ENCODE measurements at places on chromosomes 13 and 19.
A peak's percentile ranks its signal among the peaks of the same experiment; 100 is the strongest.

GRCh38 chr19:33273881-33274662, 28.3 kb downstream of the CEBPA start:
- DNase-seq, result peak; percentile 51

DNA sequence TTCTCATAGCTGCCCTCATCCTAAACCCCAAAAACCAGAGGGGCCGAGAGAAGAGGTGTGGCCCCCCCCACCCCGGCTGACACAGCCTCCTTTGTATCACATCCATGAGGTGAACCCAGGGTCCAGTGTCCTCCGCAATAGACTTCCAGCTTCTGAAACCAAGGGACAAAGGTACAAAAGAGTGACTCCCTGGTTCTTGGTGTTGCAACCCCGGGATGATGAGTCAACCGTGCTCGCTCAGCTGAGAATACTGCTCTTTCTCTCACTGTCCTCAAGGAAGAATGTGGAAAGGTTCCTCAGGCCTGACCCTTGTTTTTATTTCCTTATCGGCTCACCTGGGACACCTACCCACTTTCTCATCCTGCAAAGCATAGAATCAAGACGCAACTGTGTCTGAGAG, 5.5 kb downstream of the SLC15A1 start:
- DNase-seq, result peak; percentile 85

DNA sequence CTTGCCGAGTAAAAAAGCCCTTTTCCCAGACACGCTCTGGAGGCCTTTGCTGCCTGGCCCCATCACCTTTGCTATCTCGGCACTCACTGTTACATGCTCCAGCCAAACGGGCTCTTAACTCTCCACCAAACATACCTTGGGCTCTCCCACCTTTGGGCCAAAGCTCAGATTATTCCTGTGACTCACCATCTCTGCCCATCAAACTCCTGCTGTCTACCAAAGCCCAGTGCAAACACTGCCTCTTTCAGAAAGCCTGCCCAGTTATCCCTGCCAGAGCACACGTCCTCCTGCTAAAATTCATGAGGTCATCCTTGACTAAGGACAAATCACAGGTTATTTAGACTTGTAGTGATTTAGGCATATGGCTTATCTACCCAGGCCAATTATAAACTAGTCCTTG, 48.1 kb upstream of the SERPINE3 start:
- DNase-seq, result no peak

DNA sequence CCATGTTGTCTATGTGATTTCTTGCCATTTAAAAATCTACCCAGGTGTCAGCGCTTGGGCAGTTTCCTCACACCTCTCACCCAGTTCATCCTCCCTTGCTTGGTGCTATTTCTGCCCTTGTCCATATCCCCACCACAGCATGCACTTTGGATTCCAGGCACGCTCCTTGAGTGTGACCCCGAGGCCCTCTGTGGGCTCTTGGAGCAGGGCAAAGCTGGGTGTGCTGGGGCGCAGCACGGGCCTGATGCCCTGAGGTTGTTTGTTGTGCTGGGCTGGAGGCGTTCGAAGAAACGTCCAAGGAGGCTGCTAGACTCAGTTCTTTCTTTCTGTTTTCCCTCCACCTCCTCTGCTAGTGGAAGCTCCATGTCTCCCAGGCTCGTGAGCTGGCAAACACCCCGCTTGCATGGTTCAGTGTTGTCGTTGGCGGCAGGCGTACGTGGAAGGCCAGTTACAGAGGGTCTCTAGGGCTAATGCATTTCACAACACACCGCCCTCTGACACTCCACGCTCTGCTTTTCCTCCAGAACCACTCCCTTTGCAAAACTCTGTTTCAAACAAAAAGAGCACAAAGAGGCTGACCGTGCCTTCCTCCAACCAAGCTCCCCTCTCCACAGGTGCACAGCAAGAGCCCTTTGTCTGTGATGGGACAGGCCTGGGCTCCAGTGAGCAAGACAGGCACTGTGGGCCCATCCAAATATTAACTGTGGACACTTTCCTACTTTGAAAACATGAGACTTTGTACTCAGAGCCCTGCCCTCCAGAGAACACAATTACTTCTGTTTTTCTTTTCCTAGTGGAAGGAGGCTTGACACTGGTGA, 117.7 kb upstream of the GJB6 start:
- DNase-seq, result no peak

GRCh38 chr19:2191456-2192310, 27.9 kb downstream of the DOT1L start:
- DNase-seq, result no peak

DNA sequence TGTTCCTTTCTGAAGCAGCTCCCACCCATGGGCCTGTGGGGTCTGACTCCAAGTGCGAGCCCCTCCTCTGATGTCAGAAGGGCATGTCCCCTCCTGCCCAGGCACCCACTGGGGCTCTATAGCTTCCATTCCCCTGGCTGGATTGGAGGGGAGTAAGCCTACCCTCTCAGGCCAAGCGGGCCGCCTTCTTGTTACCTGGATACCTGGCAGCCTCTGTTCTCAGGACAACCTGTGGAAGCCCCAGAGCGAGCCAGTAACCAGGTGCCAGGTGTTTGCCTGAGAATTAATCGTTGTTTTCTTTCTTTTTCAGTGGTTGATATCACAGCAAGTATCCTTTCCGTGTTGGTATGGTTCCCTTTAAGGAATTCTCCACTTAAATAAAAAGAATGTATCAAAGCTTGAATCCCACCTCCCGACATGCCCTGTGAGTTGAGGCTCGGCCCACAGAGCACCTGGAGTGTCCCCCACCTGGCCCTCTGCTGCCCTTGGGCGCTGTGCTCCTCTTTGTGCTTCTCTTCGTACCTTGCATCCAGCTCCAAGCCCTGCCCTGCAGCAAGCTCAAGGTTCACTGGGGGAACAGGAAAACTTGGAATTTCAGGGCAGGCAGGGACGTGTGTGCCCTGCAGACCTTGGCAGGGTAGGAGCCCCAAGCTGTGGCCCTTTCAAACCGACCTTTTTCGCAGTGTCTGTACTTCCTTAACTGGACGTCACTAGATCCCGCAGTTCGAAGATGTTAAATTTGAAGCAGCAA, 15.0 kb downstream of the MAU2 start:
- DNase-seq, result no peak

DNA sequence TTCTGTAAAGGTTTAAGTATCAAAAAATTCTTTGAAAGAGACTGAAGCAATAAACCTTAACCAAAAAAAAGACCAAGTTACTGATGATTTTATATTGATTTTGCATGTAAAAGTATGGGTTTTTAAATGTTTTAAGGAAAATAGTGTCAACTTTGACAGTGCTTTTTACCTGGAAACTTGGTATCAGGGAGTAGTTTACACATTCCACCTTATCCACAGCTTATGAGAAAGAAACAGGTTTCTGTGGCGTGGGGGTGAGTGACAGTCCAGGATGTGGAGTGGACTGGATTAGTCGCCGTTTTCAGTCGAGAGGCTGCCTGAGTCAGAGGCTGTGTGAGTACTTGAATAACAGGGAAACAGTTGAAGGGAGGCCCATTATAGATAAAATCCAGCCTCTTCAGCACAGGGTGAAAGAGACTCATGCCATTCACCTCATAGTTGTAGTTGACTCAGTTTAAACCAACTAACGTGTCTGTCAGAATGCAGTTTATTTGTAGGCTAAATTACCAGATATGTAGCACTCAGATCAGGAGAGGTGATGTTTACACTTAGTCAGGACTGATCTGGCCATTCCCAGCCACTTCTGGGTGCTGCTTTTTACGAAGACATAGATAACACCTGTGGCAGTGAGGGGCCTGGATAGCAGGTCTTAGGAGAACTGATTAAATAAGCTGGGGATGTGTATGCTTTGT, 595 bp upstream of the GPR183 start:
- peak; percentile 84 for DNase-seq

DNA sequence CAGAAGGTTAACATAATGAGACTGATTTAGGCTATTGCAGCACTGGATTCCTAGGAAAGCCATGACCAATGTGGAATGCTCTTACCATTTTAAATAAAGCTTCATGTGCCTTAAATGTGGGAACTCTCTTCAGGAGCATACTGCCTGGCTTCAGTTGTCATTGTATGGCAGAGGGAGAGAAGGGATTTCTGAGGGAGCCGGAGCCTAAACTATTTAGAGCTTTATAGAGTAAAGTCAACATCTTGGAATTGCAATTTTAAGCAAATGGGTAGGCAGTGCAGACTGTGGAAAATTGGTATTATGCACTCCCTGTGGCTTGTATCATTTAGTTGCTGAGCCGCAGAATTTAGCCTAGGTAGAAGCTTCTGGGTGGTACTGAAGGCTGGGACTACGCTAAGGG, 2041.4 kb downstream of the PCDH9 start:
- no peak for DNase-seq
